ENCODE measurements at places on chromosomes 5 and 9.

DNA sequence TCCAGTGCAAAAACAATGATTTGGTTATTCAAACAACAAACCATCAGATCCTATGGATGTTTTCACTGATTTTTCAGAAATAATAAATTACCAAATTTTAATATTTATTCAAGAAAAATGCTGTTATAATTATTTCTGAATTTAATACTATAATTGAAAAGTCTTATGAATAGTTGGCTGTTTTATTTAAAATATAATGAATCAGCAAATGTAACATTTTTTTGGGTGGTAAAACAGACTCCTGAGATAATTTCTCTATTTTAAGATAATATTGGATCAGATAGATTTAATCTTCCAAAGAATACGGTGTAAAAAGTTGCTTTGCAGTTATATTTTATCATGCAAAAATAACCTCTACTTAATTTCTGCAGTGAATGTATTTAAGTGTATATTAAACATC is 5.3 kb upstream of the GOLGA1 start:
- no peak for DNase-seq

DNA sequence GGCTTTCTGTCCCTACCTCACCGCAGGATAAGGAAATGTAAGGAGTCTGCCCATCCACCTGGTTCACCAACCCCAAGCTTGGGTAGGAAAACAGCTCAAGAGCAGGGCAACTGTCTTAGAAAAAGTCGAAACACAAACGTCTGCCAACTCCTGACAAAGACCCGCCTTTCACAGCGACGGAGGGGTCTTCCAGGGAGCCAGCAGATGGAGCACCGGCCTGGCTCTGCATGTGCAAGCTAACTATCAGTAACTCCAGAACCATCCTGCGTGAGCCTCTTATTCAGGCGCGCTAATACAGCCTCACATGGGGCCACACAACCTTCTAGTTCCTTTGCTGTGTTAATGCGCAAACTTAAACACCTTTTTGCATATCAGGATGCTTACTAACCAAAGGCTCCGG is 26.9 kb downstream of the CAMSAP1 start:
- DNase-seq: no peak

DNA sequence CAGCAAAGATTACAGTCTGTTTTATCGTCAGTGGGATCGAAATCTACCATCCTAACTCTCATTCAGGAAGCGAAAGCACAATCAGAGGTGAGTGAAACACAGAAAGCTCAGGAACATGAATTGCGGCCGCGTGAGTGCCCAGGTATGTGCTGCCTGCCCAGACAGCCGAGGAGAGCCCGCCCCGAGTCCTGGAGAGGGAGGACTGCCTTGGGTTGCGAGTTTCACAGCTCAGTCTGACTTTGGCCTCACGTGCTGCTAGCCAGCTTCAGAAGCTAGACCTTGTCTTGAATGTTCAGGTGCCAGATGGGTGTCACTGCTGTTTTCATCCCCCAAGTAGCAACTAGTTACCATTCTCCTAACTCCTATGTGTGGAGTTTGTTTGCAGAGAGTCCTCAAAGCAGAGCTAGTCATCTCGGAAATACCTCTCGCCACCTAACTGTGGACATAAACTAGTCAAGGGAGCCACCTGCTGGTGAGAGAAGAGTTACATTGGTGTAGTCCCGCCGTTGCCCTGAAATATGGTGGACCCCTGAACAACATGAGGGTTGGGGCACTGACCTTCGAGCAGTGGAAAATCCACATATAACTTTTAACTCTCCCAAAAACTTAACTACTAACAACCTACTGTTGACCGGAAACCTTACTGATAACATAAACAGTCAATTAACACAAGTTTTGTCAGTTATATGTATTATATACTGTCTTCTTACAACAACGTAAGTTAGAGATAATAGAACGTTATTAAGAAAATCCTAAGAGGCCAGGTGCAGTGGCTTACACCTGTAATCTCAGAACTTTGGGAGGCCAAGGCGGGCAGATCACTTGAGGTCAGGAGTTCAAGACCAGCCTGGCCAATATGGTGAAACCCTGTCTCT is 80.9 kb downstream of the GOLPH3 start:
- peak; percentile 63 for DNase-seq

- no peak for DNase-seq
Observed at GRCh38 chr9:92292338-92293074, 991 bp downstream of the IARS1 start.

DNA sequence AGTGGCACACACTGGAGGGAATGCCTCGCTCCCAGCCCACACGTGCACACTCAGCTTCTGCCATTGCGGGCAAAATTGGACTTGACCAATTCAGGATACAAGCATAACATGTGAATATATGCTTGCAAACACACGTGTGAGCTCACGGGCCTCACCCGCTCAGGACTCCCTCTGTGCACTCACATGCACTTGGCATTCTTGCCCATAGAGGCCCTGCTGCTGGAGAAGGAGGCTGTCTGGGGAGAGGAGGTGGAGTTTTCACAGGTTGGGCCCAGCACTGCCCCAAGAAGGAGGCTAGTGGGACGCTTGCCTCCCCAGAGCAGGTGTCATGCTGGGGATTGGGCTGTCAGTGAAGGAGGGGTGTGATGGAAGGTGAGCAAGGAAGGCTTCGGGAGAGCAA is 1.7 kb downstream of the MYMK start:
- no peak for DNase-seq

DNA sequence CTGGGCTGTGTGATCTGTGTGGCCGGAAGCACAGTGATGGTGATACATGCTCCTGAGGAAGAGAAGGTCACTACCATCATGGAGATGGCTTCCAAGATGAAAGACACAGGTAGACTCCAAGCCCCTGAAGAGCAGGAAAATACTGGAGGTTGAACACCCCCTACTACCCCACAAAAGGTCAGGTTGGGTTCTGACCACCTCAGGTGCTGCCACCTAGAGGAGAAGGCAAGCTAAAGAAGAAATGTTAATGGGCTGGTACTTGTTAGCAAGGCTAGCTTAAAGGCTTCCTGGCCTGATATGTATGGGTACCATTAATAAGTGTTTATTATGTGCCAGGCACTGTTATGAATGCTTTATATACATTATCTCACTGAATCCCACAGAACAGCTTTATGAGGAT is 11.7 kb downstream of the NIPAL4 start:
- no peak for DNase-seq
